CD4-positive, alpha-beta T cell treated with Interleukin-6 for 4 hours (primary cell): ENCODE measurements at places on chromosomes 7 and 10.

GRCh38 chr10:63801166-63801565 lies 280.0 kb downstream of the REEP3 start:
- DNase-seq: no peak

DNA sequence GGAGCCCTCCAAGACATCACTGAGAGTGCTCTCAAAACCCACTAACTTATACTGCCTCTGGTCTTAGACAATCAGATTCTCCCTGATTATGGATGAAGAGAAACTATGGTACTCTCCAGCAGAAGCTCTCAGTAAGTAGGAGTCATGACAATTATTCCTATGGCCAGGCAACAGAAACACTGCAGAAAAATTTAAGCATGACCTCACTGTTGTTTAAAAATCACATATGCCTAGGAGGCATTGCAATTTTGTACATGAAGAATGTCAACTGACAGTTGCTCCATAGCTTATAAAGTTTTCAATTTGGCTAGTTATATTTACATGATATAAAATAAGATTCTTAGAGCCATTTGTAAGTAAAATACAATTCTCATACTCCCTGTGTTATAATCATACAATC lies 105.9 kb upstream of the LSM8 start:
- no peak for DNase-seq

DNA sequence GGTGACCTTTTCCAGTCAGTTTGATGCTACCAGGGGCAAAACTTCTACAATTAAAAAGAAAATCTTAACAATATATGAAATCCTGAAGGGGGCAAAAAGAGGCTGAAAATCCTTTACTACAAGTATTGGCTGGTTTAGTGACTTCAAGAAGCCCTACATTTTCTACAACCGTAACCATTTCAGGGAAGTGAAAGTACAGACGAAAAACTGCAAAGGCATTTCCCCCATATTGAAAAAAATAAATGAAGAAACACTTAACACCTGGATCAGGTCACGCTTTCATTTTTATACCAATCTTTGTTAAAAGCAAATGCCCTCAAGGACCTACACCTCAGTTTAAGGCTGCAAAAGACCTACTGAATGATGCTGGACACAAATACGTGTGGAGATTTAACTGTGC lies 38.6 kb downstream of the IL6 start:
- DNase-seq: no peak

GRCh38 chr7:73768641-73769480 lies 1.2 kb downstream of the CLDN3 start:
- no peak for DNase-seq

DNA sequence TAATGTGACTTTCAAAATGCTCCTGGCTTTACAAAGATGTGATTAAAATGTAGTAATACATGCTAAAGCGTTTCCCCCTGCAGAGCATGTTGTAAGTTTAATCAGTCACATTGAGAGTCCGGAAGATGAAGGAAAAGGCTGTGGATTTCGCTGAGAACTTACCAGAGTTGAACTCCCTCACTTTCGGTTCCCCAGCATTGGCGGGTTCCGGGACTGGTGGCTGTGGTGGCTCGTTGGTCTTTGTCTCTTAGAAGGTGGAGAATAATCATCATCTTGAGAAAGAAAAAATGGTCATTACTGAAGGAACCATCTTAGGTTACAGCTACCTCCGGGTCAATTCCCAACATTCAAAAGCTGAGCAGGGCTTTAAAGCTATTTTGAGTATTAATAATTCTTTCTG lies 9.6 kb upstream of the NUPR2 start:
- no peak for DNase-seq

GRCh38 chr10:80136134-80136571 lies 3.6 kb downstream of the PLAC9 start:
- DNase-seq: no peak

- no peak for DNase-seq
Measured at GRCh38 chr10:4514445-4515108, 311.4 kb upstream of the AKR1E2 start.

GRCh38 chr7:130918129-130919052 lies 184.4 kb upstream of the KLF14 start:
- no peak for DNase-seq

DNA sequence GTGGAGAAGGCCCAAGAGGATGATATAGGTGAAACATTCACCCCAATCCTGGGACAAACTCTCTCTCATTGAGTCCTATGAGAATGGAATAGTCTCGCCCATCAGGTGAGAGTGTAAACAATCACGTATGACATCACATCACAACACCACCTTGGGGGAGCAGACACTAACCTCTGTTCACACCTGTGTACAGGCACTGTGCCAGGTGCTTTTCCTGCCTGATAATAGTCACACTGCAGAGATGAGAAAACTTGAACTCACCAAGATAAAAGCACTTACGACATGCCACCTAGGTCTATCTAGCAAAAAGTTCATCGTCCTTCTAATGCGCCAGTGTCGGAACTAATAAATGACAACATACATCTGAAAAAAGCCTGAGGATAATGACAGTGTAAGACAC lies 187.8 kb downstream of the FAM107B start:
- peak; percentile 85 for DNase-seq

- DNase-seq: no peak
Measured at GRCh38 chr10:33735464-33735923, 401.0 kb upstream of the NRP1 start.

DNA sequence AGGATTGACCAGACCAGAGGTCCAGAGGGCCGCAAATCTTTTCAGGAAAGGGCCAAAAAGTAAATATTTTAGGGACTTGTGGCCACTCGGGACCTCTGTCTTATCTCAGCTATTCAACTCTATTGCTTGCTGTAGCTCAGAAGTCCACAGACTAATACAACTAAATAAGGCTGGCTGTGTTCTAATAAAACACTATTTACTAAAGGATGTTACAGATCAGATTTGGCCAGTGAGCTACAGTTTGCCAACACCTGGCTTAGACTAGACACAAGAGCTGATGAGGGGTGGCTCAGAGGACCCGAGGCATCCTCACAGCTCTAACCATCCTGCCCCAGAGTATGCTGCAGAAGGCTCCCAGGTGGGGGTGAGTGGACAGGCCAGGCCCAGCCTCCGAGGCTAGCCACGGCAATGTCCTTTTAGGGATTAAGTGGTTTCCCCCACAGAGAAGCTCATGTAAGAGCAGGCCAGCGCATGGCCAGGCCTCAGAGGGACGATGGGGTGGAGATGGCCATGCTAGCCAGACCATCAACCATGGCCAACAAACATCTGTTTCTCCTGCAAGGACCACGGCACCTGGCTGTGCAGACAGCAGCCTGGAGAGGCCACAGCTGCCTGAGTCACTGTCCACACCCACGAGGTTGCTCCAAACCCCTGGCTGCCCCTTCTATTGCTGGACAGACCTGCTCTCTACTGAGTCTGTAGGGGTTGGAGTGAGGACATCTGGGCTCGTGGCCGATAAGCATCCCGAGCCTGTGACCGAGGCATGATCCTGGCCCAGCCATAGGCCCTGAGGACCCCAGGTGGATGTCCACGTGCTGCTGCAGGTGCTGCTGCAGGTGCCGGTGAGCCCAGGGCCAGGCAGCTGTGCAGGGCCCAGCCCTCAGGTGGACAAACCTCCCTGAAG lies 76.5 kb downstream of the AFAP1L2 start:
- no peak for DNase-seq

DNA sequence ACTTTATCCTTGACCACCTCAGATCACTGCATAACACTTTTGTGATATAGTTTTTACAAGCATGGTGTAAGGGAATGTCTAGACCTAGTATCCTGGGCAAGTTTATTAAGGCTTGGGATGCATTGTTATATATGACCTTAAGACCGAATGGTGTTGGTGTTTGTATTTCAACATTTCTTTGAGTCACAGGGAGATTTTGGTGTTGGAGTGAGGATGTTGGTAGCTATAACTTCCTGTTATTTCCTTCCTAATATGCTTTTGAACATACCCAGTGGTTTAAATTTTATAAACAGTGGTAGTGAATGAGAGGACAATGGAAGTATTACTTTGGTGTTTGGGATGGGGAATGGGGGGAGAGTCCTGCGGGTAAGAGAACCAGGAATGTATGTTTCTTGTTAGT lies 2.6 kb downstream of the EXOC4 start:
- no peak for DNase-seq

DNA sequence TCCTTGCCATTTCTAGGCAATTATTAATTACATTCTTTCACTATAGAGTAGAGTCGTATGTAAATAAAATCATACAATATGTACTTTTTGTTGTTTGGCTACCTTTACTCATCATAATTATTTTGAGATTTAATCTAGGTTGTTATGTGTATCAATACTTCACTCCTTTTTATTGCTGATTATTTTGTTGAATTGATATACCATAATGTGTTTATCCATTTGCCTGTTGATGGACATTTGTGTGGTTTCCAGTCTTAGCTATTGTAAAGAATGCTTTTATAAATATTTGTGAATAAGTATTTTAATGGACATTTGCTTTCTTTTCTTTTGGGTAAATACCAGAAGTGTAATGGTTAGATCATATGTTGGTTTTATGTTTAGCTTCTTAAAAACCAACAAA lies 174.0 kb downstream of the RAMP3 start:
- no peak for DNase-seq

- no peak for DNase-seq
Measured at GRCh38 chr7:69605070-69605469, 6.8 kb downstream of the AUTS2 start.

- no peak for DNase-seq
Measured at GRCh38 chr10:115831016-115831415, 442.0 kb downstream of the GFRA1 start.

GRCh38 chr7:96920064-96920463 lies 85.3 kb upstream of the DLX6 start:
- no peak for DNase-seq

DNA sequence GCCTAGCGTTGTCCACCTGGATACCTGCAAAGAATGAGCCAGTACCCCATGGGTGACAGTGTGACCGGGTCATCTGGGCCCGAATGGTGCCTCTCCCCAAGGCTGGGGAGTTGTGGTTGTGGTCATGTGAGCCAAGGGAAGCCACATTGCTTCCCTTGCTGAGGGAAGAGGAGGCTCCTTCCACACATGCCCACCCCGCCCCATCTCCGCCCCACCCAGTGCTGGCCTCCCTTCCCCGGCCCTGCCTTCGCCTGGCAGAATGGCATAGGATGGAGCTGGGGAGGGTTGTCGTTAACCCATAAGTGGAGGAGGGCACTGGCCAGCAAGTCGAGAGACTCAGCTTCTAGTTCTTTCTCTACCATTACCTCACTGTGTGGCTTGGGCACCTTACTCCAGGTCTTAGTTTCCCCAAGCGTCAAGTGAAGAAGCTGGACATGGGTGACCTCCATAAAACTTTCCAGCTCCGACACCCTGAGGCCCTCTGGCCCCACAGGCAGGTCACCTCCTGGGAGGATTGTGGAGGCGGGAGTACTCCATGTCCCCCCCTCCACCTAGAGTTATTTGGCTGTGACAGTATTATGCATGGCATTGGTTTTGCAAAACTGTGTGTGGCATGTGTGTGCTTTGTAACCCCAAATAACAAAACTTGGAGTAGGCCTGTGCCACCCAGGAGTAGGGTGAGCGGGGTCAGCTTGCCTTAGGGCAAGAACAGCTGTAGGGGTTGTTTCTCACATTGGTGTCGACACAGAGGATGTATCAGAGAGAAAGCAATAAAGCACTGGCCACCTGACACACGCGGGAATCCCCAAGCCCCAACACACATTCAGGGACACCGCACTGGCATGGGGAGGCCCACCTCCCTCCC lies 90.5 kb upstream of the MACROH2A2 start:
- no peak for DNase-seq

- no peak for DNase-seq
Measured at GRCh38 chr10:14753441-14753840, 21.3 kb downstream of the FAM107B start.

- no peak for DNase-seq
Measured at GRCh38 chr7:94348142-94348541, 46.6 kb upstream of the COL1A2 start.

GRCh38 chr7:113768387-113768786 lies 150.4 kb downstream of the PPP1R3A start:
- no peak for DNase-seq

DNA sequence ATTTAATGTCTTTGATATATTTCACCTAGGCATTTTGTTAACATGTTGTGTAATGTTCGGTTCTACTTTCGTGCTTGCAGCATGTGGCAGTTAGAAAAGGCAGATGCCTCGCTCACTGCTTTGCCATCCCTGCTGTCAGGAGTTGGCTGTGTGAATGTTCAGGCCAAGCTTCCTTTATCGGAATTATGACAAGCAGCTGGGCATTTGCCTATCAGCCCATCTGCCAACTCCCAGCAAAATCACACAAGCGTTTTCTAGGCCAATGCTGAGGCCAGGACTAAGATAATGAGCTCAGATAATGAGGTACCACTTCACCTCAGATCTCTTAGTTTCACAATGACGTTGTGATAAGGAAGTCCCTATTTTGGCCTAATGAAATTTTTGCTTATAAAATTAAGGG lies 212.7 kb upstream of the FAM3C start:
- no peak for DNase-seq

DNA sequence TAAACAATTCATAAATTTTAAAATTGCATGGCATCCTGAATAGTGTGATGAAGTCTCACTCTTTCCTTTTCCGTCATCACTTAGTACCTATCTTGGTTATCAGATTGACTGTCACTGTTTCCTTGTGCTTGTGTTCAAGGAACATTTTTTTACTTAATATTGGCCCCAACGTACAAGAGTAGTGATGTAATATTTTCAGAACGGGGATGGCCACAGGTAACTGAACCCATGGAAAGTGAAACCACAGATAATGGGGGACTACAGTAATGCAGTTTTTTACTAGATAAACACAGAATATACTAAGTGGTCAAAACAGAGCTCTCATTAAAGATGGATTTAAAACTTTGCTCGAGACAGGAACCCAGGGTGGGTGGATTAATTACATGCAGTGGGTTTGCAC lies 85.4 kb downstream of the MACC1 start:
- DNase-seq: no peak

GRCh38 chr10:86964061-86964846 lies 4.0 kb upstream of the ADIRF start:
- no peak for DNase-seq

- peak; percentile 18 for DNase-seq
Measured at GRCh38 chr7:39733881-39734632, 110.7 kb downstream of the RALA start.

GRCh38 chr10:127886371-127887051 lies 6.2 kb downstream of the CLRN3 start:
- no peak for DNase-seq

- no peak for DNase-seq
Measured at GRCh38 chr7:25642849-25643248, 414.6 kb upstream of the NPVF start.

- no peak for DNase-seq
Measured at GRCh38 chr10:95329296-95329695, 38.5 kb upstream of the PDLIM1 start.
